ENCODE measurements at places on chromosomes 2 and 18.

DNA sequence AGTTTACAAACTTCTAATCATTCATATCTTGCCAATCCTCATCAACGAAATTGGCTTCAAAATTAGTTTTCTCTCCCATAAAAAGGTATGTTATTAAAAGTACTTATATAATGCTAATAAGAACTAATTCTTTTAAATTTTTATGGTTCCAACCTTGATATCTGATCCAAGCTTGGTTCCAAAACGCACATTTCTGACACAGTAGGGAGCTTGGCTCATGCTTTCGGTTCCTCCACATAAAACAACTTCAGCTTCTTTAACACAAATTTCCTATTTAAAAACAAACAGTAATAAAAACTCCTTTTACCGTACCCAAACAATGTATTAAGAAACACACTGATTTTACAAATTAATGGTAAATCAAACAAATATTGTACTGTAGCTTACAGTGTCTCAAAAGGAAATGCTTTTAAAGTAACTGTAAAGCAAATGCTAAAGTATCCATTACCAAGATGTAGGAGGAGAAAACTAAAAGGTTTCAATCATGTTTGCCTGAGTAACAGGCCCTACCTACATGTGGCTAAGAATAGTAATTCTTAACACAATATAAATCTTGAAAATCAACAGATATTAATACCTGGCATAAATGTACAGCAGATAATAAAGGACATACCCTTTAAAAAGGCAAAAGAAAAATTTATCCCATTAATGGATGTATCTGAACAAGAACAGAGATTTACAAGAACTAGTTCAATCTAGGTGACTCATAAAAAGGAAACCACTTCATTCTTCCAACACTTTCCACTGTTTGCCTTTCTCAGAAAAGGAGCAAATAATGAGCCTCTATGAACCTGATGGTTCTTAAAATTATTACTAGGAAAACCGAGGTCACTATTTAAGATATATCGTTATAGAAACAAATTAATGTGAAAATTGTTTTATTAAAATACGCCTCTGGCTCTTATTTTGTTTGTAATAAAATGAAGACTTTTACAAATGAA, 17.5 kb downstream of the ACAA2 start:
- peak; percentile 32 for DNase-seq

- no peak for DNase-seq
These were observed 194.4 kb upstream of the SPRED2 start for GRCh38 chr2:65626831-65627230.

DNA sequence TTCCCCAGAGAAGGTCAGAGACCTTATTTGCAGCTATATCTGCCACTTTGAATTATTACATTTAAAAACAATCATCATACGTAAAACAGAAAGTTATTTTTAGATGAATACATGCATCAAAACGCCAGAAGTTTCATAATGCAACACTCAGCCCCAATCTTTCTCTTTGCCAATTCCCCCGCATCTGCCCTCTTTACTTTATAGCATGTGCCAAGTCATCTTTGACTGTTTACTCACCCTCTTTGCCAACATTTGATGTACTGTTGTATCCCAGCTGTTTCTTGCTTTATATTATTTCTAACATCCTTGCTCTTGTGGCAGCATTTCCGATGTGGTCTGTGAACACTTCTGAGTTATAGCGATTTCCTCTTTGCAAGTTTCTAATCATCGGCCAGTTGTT, 86.2 kb downstream of the CRIM1 start:
- no peak for DNase-seq

GRCh38 chr18:37179384-37179783, 350.5 kb downstream of the KIAA1328 start:
- no peak for DNase-seq

DNA sequence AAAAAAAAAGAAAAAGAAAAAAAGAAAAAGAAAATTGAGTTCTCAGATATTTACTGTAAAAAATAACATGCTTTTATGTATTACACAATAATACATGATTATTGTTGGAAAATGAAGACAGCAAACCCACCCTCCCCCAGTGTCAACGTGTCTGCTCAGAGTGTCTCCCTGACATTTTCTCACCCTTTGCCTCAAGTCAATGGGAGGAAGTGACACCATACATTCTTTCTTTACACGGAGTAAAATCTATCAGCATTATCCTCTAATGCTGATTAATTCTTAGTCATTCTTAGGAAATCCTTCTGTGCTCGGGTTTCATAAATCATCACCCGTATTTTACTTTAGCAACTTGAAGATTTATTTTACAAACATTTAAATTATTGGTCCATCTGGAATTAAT, 32.0 kb downstream of the CTAGE1 start:
- DNase-seq: peak; percentile 83

DNA sequence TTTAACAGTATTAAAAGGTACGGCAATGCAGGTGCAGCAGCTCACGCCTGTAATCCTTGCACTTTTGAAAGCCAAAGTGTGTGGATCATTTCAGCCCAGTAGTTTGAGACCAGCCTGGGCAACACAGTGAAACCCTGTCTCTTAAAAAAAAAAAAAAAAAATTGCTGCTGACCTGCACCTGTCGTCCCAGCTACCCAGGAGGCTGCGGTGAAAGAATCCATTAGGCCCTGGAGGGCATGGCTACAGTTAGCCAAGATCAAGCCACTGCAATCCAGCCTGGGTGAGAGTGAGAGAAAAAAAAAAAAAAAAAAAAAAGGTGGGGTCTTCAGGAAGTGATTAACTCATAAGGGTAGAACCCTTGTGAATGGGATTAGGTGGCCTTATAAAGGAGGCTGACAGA, 12.8 kb downstream of the CUL3 start:
- no peak for DNase-seq

DNA sequence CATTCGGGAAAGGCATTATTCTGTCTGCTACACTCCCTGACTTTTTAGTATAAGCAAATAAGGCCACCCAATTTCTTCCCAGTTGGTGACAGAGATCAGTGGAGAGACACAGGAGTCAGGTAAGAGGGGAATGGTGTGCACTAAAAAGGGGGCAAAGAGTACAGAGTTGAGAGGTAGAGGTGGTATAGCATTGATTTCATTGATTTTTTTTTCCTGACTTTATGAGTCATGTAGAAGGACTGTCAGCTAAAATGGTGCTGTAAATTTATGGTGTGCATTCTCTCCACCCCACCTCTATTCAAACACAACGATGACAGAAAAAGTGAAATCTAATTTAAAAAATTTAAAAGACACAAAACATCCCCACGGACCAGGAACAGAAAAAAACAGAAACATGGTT, 23.7 kb upstream of the ST8SIA3 start:
- no peak for DNase-seq

DNA sequence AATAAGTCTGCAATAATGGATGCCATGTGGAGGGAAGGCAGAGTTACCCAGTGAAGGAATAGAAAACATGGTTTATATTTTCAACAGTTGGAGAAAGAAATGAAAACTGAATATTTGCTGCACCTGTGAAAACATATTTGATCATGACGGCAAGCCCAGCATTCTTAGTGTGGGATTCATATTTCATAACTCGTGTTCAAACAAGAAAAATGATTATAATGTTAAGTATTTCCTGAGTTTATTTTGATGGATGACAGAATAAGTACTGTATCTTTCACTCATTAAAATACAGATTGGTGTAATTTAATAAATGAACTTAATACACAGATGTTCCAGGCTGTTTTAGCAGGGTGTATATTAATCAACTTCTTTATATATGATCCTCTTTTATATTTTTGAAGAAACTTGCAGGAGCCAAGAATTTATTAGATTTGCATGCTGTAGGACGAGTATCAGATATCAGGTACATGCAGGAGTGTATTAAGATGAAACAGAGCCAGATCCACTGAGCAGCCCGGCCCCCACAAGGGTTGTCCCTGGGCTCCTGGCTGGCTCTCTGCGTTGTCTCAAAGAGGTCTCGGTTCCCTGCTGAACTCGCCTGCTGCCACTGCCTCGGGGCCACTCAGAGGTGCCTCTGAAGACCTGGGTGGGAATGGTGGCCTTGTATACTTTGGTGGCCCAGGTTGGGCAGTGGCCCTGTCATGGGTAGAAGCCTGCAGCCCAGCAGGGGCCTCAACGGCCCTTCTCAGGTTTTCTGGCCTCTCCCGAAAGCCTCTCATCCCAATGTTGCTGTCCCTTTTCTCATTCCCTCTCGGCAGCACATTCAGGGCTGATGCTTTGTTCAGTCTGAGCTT, 95.0 kb upstream of the LDAH start:
- no peak for DNase-seq

GRCh38 chr2:95023222-95023597, 2.3 kb upstream of the MAL start:
- DNase-seq: no peak

DNA sequence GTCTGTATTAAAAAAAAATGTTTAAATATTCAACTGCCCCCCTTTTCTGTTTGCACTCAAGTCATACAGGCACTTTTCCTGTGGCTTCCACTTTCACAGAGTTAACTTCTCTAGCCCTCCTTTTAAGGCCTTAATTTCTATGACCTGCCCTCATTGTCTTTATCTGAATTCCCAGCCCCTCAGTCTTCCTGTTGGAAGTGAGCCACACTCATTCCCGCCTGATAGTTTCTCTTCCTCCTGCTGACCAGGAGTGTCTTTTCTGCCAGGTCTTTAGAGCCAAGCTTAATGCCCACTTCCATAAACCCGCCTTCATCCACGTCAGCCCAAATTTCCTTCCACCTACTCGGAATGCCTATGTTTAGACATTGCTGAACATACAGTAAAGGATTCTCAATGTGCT, 10.5 kb downstream of the COPS8 start:
- DNase-seq: no peak

- DNase-seq: peak; percentile 93
These were observed 46.2 kb downstream of the MEIS1 start for GRCh38 chr2:66481100-66481549.

- no peak for DNase-seq
These were observed 45.5 kb downstream of the CDC42EP3 start for GRCh38 chr2:37625796-37626571.

DNA sequence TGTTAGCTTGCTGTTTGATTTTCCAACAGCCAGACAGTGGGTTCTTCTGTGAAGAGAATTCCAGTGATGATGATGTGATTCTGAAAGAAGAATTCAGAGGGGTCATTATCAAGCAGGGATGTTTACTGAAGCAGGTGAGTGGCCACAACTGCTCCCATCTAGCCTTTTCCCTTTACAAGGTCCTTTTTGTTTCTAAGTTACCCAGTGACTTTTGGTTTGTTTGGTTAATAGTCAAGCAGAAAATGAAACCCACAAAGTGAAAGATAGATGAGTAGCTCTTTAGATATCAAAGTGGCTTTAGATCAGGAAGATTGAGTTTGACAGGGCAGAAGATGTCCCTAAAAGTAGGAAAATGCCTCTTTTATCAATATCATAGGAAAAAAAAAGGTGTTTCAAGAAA, 23.3 kb downstream of the PLEK start:
- no peak for DNase-seq

GRCh38 chr2:229686122-229686919, 28.0 kb downstream of the DNER start:
- DNase-seq: no peak

DNA sequence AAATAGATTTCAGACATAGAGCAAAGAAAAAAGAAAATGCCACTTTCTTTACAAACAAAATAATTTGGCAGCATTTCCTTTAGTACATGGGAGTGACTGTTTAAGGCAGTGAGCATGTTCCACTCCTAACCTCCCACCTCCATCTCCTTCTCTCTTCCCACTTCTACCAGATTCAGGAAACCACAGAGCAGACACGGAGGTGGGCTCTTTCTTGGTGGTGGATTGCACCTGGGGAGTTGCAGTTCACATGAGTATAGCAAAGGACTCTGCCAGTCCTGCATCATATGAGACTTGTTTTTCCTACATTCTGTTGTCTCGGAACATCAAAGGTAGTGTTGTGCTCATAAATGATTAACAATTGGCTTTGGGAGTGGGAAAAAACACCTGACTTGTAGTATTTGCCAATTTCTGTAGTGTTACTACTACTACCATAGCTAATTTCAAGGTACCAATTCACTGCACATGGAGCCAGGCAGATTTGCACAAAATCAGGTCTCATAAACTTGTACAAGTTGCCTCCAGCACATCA, 137.2 kb downstream of the SPP2 start:
- DNase-seq: no peak

DNA sequence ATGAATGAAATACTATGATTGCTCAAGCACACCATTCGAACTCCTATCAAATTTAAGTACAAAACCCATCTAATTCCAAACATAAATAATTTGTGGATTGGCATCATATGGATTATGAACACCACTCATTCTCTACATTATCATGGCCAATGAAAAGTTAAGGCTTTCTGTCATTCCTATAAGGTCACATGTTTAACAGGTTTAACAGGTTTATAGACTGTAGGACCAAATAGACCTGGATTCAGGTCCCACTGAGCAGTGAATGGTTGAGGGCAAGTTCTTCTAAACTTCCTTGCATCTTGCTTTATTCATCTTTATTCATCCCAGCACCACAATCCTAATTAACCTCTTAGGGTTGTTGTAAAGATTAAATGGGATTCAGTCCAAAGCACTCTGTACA, 33.4 kb downstream of the FBXO36 start:
- DNase-seq: no peak

GRCh38 chr18:27789406-27789805, 387.5 kb downstream of the CDH2 start:
- DNase-seq: no peak

DNA sequence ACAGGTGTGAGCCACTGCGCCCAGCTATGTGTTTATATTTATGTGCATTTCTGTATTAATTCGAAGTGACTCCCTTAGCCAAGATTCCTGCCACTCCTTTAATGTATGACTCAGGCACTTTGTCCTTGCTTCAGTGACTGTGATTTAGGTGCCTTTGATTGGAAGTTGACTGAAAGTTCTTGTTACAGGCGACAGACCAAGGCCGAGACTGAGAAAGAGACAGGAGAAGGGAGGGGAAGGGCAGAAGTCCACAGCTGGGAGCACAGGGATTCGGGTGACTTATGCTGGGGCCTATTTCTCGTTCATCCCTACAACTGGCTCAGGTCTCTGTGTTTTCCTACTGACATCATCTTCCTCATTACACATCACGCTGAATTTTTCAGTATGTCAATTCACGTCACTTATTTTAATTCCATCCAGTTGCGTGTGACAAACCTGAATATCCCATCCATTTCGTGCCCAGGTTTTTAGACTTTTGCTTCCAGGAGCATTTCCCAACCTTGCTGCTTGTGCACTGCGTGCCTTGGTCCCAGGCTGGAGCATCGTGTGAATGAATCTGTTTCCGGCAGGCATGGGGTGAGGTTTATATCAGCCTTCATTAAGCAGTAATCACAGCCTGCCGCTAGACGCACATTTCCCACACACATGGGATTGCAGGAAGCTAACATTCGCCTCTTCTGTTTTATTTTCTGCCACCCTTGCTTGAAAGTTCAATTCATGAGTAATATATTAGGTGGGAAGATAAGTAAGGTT, 42.4 kb downstream of the TMEM18 start:
- no peak for DNase-seq

Data from HT1080 (cell line).